ENCODE measurements at places on chromosomes 3 and 15.

DNA sequence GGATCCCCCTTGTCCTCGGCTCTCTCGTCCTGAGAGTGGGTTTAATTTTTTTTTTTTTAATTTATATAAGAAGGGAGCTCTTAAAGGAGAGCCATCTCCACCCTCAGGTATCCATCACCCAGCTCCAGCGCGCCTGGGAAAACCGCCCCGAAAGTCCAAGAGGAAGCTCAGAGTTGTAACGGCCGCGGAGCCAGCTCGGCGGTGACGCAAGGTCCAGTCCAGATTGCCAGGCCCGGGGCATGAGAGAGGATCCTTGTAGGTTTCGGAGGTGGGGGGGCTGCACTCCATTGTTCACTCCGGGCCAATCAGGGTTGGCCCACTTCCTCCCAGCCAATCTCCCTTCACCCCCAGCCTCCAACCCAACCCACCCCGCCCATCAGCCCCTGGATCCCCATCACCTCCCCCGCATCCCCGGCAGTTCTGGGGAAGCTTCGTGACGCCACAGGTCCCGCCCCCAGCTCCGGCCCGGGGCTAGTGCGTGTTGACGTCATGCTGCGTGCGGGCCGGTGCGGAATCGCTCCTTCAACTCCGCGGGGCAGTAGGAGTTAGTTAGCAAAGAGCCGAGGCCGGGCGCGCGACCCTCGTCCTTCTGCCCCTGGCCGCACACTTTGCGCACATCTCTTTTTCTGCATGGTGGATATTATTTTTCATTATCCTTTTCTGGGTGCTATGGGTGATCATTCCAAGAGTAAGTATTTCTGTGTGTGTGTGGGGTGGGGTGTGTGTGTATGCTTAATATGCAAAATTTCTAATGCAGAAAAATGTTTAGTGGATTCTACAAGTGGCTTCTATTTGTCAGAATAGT is at the start of gene ISL2:
Gene ISL2, plus strand, starts transcription at position 520 of the 805 bp plus-strand sequence. Its CDS starts 111 bp downstream, at position 631.
- peak; percentile 86 for DNase-seq

DNA sequence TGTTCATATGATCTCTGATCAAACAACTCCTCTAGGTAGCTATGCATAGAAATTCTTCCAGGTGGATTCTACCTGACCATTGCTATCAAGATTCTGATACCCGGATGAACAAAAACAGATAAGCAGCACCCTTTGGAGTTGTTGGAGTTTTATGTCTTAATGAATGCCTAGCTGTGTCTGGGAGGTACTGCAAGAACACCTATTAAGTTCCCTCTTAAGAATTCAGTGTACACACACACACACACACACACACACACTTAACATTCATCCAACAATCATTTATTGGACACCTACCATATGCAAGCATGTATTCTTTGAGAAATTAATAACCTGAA is 58.1 kb upstream of the FNDC3B start:
- DNase-seq = no peak

DNA sequence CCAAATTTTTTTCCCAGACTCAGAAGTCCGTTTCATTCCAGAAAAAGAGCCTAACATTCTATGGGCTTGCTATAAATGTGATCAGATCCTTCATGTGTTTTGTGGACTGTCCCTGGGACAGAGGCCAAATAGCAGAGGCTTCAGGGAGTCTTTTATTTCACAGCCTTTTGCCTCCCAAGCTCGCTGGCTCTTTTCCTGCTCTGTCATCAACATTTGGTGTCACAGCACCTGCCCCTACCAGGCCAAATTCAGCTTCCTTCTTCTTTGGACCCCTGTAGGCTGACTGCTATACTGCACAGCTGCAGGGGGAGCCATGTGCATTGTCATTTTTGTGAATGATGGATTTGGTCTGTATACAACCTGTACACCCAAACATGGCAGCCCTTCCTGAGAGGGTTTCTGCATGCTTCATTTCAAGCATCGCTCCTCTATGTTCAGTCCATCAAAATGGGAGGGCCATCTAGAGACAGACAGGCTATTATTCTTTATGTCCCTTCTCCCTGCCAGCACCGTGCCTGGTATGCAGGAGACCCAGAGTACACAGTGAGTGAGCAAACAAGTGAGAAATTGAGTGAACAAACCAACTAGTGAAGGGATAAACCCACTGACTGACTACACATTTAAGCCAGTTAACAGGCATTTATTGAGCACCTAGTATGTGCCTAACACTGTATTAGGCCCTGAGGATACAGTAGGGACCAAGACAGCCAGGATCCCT is 17.9 kb upstream of the RPP14 start:
- DNase-seq = no peak

- peak; percentile 20 for DNase-seq
Measured at GRCh38 chr3:43892526-43892925, 201.8 kb downstream of the ABHD5 start.

- no peak for DNase-seq
Measured at GRCh38 chr3:122234117-122234516, 50.6 kb downstream of the CASR start.

DNA sequence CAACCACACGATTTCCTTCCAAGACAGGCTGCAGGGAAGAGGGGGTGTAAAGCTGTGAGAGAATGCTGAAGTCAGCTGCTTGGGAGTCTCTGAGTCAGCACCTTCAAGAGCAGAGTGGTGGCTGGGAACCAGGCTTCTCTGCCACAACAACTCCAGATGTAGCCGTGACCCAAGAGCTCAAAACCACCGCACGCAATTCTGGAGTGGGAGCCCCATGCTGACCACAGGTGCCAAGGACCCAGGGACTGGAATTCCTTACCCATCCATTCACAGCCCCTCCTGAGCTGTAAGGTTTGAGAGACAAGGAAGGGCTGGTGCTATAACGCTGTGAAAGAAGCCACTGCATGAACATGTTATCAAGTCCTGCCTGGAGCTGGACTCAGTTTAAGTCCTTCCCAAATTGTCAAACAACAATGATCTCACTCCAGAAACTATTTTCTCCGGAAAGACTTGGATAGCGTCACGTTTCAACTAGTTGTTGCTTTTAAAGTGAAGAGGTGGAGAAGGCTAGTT is 61.4 kb downstream of the UMPS start:
- DNase-seq = no peak

DNA sequence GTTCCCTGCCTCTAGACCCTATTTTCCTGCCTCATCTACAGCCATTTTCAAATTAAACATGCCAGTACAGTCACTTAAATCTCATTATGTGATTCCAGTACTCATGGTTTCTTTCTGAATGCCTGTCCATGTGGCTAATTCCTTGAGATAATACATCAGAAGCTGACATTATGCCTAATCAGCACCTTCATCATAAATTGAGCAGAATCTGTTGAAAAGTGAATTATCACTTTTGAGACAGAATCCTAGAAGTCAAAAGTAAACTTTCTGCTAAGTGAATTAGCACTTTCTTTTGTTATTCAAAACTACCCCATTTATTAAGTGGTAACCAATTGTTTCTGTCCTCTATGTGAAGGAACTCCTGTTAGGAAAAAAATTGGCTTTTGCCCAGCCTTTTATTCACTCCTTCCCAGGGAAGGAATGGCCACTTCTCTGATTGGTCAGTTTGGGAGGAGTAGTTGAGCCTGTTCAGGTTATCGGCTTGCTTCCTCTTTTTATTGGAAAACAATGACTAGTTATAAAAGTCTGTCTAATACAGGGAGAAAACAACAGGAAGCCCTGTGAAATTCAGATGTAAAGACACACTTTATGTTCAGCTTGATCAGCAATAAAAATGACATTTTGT is 40.5 kb downstream of the OSTN start:
- no peak for DNase-seq

DNA sequence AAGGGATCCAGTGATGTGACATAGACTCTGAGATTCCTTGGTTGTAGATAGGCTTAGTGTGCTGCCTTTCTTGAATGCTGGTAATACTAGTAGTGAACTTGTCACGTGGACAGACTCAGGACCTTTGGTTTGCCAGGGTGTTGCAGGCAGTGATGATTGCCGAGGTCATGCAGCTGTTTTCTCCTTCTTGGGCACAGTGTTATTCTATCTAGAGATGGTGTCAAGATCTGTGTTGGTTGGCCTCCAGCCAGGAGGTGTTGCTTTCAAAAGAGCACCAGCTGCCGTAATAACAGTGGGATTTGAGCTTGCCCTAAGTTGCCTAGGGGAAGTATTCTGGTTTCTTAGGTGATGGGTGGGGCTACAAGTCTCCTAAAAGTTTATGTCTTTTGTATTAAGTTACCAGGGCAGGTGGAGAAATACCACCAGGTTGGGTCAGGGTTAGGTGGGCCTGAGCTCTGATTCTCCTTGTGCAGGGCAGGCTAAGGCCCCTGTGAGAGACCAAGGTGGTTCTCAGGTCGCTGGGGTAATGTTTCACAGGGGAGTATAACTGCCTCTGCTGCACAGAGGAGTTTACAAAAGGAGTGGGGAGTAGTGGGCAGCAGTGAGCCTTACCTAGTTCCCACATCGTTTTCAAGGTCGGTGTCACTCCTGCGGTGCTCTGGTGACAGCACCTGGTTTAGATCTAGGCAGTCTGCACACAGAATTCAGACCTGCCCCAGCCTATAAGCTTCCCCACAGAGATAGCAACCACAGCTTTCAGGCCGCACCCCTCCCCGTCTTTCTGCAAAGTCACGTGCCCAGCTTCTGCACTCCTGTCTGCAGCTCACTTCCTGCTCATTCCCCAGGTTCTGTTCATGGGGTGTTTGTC is 350.3 kb downstream of the DOCK3 start:
- no peak for DNase-seq

- no peak for DNase-seq
Measured at GRCh38 chr3:178223876-178224275, 312.4 kb upstream of the KCNMB2 start.

- DNase-seq = no peak
Measured at GRCh38 chr3:88433568-88433967, 283.8 kb downstream of the C3orf38 start.

GRCh38 chr3:132659365-132660051 is at the start of gene ACAD11:
TSS of gene ACAD11 (minus strand) at chr3:132659809. CDS start at chr3:132659751, 58 bp downstream.
- peak; percentile 68 for DNase-seq

DNA sequence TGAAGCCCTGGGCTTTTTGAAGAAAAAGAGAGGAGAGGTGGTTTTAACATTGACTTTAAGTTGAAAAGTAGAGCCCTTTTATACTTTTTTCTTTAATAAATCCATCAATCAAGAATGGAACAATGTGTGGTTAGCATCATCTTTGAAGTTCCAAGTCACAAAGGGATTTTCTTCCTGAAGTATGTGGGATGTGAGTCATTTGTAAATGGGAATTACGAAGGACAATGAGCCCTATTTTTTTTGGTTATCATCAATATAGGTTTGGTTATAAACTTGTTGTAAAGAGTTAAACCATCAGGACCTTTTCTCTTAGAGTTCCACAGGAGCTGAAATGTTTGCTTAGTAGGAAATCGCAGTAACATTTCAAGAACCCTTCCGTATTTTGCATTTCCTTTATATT is 38.3 kb downstream of the PIK3CA start:
- DNase-seq = no peak

GRCh38 chr3:69648126-69648525 is 91.1 kb upstream of the MITF start:
- DNase-seq = no peak

DNA sequence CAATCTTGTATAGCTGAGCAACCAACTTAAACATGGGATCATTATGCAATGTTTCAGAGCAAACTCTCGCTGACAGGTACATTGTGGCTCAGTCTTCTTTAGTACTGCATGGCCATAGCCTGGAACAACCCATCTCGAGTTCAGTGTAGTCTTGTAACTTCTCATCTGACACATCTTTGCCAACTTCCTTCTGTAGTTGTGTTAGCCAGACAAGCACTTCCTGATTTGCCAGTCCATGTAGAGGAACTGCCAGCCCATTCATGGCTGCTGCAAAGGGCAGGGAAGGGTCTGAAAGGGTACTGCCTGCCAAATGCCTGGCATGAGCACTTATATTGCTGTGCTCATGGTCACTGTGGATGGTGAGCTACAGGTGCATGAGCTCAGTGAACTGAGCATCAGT is 49.2 kb upstream of the CCDC54 start:
- no peak for DNase-seq

- no peak for DNase-seq
Measured at GRCh38 chr15:26702381-26702780, 70.5 kb downstream of the GABRB3 start.

DNA sequence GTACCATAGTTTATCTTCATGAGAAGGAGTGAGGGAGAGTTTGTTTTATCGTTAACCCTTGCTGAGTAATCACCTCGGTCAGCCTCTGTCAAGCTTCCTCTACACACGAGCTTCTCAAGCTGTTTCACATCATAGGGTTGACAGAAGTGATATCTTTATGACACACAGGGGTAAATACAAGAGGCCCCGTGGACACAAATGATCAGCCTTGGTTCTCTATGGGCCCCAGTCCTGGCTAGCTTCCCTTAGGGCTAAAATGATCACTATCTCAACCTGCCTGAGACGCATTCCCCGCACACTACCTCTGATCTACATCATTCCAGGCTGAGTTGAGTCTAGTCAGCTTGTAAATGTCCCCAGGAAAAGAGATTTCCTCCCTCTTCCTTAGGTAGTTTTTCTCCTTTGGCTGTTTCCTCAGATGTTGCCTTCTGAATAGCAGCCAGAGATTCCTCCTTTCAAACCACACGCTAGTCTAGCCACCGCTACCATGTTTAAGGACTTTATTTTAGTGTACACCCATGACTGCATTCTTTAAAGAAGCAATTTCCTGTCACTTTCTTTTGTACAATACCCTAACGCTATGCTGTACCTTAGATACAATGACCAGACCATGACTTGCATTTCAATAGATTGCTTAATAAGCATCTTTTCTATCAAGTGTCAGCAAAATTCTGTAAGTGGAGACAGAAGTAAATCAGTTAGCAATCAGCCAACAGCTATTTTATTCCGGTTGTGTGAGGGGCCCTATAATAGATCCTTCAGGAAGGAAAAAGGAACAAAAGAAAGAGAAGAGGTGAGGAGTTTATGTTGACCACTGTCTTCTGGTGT is 35.1 kb upstream of the PPARG start:
- DNase-seq = no peak

DNA sequence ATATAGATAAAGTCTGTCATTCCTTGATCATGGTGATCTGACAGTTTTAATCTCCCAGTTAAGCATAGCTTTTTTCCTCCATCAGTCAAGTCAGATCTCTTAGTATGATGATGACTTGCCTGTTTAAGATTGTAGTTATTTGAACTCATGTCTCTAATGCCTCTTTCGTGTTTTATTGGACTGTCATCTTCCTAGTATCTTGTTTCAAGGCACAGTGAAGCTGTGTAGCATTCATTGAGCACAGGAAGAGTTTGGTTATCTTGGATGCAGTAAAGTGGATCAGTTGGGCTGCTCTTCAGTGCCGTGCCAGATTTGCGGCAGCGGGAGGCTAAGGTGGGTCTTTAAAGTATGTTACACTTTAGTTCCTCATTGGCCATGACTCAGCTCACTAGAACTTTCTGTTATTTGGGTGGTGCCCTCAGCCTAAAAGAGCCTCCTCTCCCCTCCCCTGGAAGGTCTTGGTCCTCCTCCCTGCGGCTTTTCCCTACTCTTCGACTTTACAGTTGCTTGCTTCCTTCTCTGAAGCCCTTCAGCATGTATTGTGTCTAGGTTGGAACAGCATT is 45.7 kb upstream of the SKOR1 start:
- DNase-seq = no peak

Measured in nephron progenitor cell (in vitro differentiated cells).